ENCODE measurements at places on chromosomes 7 and 10.

GRCh38 chr10:89426230-89426868 lies 12.0 kb downstream of the IFIT5 start:
- no peak for DNase-seq

DNA sequence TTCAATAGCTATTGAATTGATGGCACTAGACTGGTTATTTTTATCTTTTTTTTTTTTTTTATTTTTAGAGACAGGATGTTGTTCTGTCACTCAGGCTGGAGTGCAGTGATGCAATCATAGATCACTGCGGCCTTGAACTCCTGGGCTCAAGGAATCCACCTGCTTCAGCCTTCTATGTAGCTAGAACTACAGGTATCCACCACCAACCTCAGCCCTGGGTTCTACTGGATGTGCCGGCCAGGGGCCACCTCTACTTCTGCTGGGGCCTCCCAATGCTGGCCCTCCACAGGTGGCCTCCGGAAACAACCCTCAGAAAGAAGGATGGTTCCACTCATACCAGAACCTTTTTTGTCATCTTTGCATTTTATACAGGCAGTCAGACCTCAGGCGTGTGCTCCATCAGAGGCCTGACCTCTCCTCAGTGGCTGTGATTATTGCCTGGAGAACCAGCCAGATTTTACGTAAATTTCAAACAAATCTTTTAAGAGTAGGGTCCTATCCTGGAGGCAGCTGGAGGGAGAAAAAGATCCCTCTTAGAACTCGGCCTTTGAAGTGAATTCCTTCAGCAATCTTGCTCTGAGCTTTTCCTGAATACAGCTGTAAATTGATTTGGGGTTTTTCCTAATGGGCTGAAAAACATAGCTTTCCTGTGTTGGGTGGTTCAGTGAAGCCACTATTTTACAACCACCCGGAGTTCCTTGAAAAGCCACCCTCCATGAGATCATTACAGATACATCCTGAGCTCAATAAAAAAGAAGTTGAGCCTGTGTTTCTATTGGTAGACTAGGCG lies 110.0 kb downstream of the SPAG6 start:
- DNase-seq = no peak

DNA sequence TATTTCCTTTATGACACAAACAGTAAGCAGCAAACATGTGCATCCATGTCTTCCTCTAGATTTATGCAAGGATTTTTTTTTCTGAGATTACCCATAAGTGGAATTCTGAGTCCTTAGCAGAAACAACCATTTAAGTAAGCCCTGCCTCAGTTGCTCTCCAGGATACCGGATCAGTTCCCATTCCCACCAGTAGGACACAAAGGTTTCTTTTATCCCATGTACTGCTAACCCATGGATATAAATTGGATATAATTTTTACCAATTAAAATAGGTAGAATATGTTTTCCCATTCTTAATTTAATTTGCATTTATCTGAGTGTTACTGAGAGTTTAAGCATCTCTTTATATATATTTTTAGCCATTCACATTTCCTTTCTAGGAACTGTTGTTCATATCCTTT lies 280.9 kb downstream of the FGFR2 start:
- no peak for DNase-seq

DNA sequence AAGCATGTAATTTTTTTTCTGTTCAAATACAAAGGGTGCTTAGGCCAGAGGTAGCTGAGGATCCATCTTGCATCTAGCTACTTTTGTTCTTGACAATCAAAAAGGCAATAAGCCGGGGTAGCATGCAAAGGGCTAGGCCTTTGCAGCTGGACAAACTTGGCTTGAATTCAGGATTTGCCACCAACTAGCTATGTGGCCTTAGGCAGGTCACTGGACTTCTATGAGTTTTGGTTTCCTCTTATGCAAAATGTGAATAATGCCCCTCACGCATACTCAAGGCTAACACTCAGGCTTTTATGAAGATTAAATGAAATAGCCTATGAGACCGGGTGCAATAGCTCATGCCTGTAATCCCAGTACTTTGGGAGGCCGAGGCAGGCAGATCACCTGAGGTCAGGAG lies 19.3 kb downstream of the GFRA1 start:
- no peak for DNase-seq

- DNase-seq = no peak
These were observed 877 bp upstream of the NOD1 start for GRCh38 chr7:30479202-30480120.

DNA sequence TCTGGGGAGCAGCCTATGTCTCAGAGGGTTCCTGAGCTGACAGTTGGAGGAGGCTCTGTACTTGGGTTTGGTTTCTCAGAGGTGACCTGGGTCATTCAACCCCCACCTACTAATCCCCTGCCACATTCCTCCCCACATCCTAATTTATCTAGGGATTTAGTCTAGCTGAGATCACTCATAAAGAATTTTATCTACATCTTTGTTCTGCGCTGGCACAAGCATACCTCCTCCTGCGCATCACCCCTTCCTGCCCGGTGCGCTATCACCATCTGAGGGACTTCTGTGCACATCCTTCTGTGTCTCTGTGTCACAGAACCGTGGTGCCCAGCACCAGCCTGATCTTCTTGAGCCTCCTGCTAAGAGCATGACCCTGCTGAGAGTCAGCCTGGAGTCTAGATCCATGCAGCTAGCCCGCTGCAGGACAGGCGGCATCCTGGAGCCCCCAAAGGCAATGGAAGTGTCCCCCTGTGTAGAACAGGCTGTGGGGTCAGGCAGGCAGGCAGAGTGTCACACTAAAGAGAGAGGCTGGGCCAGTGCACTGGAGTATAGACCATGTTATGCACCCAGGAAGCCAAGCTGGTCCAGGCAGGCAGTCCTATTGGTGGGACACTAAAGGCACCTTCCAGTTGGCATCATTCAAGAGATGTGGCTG lies 63.6 kb downstream of the ARHGAP22 start:
- no peak for DNase-seq

GRCh38 chr7:53383131-53383530 lies 347.7 kb downstream of the POM121L12 start:
- DNase-seq = no peak

- DNase-seq = no peak
These were observed 4.9 kb downstream of the TMEM130 start for GRCh38 chr7:98864731-98865453.

- DNase-seq = no peak
These were observed 138.9 kb downstream of the CACNB2 start for GRCh38 chr10:18279173-18279572.

DNA sequence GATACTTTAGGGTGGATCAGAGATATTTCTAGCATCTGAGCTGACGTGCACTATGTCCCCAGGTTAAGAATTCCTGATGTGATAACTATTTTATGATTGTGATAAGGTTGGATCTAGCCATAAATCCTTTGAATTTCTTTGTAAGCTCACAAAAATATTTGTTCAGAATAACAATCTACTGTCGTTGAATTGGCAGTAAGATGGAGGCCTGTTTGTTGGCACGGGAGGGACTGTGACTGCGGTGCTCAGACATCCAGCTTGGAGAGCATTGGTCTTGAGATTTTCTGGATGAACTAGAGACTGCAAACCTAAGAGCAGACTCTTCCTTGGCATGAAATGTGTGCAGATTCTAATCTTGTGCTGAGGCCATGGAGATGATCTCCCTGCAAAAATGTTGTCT lies 131.1 kb downstream of the LRRC4 start:
- DNase-seq = no peak

DNA sequence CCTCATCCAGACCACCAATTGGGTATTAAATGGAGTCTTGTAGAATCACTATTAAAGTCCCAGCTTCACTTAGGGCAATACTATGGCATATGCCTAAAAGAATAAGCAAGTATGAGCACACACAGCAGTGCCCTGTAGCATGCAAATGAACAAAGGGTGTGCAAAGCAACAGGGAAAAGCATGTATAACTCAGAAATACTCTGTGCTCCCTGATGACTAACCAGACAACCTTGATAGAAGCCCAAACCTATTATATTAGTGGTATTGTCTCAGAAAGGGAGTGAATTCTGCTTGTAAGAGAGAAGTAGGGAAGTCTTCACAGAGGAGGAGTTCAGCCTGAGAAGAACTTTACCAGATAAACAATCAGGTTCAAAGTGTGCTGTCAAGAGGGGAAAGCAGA lies 131.2 kb downstream of the DGKI start:
- no peak for DNase-seq

Data from stimulated activated CD8-positive, alpha-beta memory T cell treated with anti-CD3 and anti-CD28 coated beads, Interleukin-2, amount 100 ng/mL, for 1 hour (primary cell).